Type B pancreatic cell (in vitro differentiated cells): ENCODE measurements at places on chromosomes 12 and 14. TPM values are rescaled to one million over a fixed set of nuclear protein-coding genes. Genes with fewer than 3 reads are reported as not detected.

CCDC175 gene
- total RNA-seq: 0.39 TPM in 1 of 2 replicates, not detected in the other

C12orf60 gene
- total RNA-seq: 1.9 and 2.7 TPM in 2 replicates

ENTPD5 gene
- total RNA-seq: 22.2 and 25.8 TPM in 2 replicates

OASL gene
- total RNA-seq: 0.17 and 0.19 TPM in 2 replicates

PLEK2 gene
- 1.2 TPM in 1 of 2 replicates, not detected in the other for total RNA-seq

ADAMTS20 gene
- 1.2 and 3.1 TPM in 2 replicates for total RNA-seq

NOS1 gene
- 0.48 and 0.52 TPM in 2 replicates for total RNA-seq

DCP1B gene
- total RNA-seq: 22.3 and 29.8 TPM in 2 replicates

TMEM229B gene
- total RNA-seq: 2.1 and 2.7 TPM in 2 replicates

KRT78 gene
- total RNA-seq: 14.7 and 29.1 TPM in 2 replicates

TMEM119 gene
- 0.33 and 27.2 TPM in 2 replicates for total RNA-seq

UBR7 gene
- total RNA-seq: 16.1 and 21.7 TPM in 2 replicates

HSPB8 gene
- 17.0 and 41.4 TPM in 2 replicates for total RNA-seq

B4GALNT1 gene
- 0.64 and 5.9 TPM in 2 replicates for total RNA-seq

ATP5MC2 gene
- 312 and 402 TPM in 2 replicates for total RNA-seq

DHRS2 gene
- total RNA-seq: 1.4 and 3.3 TPM in 2 replicates

LRRK2 gene
- total RNA-seq: 0.75 and 1.4 TPM in 2 replicates

POLE2 gene
- total RNA-seq: 6.1 and 16.6 TPM in 2 replicates

TMEM52B gene
- 0.68 and 3.4 TPM in 2 replicates for total RNA-seq

GPX2 gene
- 39.2 and 69.7 TPM in 2 replicates for total RNA-seq

ADCY6 gene
- 40.5 and 54.4 TPM in 2 replicates for total RNA-seq

CCDC198 gene
- total RNA-seq: 7.1 and 60.3 TPM in 2 replicates

FOXN4 gene
- total RNA-seq: 2.0 and 2.6 TPM in 2 replicates

ACSS3 gene
- 24.5 and 28.0 TPM in 2 replicates for total RNA-seq

DNAI7 gene
- total RNA-seq: 1.4 and 1.8 TPM in 2 replicates

IAPP gene
- total RNA-seq: 10.0 and 10.4 TPM in 2 replicates

WNT1 gene
- total RNA-seq: 28.9 TPM in 1 of 2 replicates, not detected in the other

KRT3 gene
- total RNA-seq: 0.68 and 2.3 TPM in 2 replicates

SERPINA12 gene
- not detected in 2 replicates for total RNA-seq

SLC25A21 gene
- total RNA-seq: 0.55 and 0.58 TPM in 2 replicates

SOX5 gene
- 28.9 and 32.8 TPM in 2 replicates for total RNA-seq

DGKA gene
- total RNA-seq: 28.6 and 46.6 TPM in 2 replicates

RIPK3 gene
- 5.6 and 7.5 TPM in 2 replicates for total RNA-seq

DLGAP5 gene
- 18.8 and 58.8 TPM in 2 replicates for total RNA-seq
